ENCODE measurements at places on chromosomes 4 and X.

GRCh38 chr4:79235095-79235494 lies 90.8 kb downstream of the NAA11 start:
- no peak for DNase-seq

DNA sequence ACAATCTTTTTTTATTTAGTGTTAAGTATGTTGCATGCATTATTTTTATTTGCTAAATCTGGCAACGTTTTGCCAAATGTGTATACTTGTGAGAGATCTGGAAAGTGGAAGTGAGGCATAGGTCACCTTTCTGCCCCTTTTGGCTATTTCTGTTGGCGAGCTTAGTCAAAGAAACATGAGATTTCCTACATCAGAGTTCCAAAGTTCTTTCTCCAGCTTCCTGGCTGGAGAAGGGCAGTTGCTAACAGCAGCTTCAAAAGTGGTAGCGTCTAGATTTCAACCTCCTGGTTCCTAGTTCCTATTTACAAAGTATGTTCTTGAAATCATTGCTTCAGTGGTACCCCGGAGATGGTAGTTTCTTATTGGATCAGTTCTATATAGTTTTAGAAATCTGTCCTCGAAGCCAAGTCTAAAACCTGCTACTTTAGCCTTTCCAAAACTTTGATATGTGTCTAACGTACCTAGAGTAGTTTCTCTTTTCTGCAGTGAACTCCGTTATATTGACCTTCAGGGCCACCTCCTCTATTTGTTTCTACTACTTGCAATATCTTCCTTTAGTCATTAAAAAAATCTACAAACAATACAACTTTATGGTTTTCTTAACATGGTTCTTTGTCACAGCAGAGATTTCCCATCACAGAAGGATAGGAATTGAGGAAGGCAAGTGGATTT lies 455.8 kb upstream of the FTHL17 start:
- no peak for DNase-seq

GRCh38 chrX:18203631-18204030 lies 17.1 kb downstream of the BEND2 start:
- no peak for DNase-seq

- DNase-seq: no peak
Observed at GRCh38 chrX:2962381-2962780, 33.2 kb upstream of the ARSD start.

GRCh38 chrX:20712811-20713210 lies 446.1 kb upstream of the RPS6KA3 start:
- no peak for DNase-seq

DNA sequence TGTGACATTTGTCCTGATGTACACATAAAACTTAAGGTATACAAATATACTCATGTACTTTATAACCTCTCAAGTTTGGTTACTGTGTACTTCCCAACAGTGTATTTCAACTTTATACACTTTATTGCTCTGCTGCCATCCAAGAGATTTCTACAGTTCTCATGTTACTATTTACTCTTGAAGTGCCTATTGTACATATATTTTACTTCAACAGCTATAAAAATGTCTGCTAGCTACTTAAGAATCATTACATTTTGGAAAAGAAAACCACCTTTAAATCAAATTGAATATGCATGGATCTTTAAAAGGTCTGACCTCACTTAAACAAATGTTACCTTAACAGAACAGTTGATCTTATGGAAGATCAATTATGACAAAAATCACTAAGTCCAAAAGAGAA lies 1056.4 kb downstream of the ADGRL3 start:
- no peak for DNase-seq

GRCh38 chrX:36898301-36898700 lies 109.9 kb upstream of the FAM47C start:
- no peak for DNase-seq

DNA sequence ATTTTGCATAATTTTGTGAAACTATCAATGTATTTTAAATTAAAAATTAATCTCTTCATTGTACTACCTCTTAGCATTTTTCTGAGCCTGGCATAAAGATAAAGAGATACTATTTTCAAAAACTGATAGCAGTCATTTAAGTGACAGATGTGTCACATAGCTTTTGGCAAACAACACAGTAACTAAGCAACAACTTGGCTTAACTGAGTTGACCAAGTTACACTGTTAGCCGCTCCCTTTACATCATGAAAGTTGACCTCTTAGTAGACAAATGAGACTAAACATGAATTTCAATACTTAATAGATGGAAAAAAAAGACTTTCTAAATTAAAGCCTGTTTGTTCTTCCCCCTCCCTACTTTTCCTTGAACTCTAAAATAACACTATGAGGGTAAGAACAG lies 62.0 kb downstream of the ATP8A1 start:
- DNase-seq: no peak

DNA sequence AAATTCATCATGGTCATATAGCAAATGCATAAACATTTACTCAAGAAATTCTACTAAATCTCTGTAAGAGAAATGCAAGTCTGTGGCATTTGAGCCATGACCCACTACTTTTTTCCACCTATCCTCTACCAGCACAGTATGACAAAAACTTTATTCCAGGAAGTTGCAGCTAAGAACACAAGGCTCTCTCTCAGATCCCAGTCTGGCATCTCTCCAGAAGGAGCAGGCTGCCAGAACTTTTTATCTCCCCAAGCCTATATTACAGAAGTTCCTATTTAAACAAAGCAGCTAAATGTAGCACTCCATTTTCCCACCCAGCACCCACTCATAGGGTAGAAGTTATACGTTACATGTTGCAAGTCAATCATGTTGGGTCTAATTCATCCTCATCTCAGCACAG lies 49.3 kb upstream of the EPGN start:
- DNase-seq: no peak

DNA sequence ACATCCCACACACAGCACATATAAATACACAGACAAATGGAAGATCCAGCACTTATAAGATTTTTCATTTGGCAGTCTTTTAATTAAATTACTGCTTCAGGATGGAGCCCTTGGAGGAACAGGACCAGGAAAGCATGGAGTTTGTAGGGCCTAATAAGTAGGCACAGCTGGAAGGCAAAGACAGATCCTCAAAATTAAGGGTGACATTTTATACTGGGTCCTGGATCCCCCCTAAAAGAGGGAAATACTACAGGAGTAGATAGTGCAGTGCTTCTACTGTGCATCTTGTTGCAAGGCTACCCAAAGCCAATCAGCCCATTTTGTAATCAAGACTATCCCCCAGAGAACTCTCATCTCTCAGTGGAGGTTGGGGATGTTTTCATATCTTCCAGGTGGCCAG lies 1860.7 kb upstream of the PCDH10 start:
- no peak for DNase-seq

DNA sequence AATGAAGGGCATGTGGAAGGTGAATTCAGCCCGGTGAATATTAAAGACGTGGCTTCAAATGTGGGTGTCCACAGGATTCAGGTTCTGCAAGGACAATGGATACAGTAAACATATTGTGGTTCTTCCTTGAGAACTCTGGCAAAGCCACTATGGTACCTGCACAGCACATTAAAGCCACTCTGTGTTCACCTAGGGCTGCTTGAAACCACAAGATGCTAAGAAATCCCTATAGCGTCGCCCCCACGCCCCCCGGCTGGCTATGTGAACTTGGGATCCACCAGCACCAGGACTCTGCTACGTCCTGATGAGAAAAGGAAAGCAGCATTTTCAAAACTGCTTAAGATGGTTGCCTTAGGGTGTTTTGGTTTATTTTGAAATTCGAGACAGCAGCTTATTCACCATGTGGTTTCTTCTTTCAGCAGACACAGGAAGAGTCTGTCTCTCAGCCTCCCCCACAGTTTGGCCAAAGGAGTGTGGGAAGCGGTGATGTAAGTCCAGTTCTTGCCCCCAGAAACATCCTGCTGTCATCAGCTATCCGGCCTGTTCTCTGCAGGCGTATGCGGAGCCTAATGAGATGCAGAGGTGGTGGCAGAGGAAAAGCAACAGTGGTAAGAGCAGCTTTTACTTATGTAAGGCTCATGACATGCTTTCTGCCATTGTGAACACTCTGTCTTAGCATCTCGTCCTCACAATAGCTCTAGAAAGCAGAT lies 111.5 kb downstream of the AFAP1 start:
- peak; percentile 67 for DNase-seq

DNA sequence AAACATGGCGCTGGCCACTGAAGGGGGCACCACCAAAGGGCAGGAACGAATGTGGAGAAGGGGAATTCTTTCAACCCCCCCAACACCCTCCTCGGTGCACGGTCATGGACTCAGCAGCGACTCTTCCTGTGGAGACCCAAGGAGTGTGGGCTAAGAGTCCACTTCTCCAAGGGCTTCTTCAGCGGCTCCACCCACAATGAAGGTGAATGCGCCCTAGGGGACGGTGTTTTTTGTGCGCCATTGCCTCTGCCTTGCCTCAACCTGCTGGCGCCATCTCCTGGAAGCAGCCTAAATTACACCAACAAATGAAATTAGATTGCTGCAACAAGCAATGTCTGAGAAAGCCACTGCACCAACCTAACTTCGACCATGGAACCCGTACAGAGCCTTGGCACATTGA lies 169.2 kb upstream of the MAGEB18 start:
- no peak for DNase-seq

- DNase-seq: no peak
Observed at GRCh38 chrX:125422986-125423385, 103.3 kb downstream of the TEX13C start.

GRCh38 chrX:31232506-31232905 lies 160.7 kb upstream of the FTHL17 start:
- DNase-seq: no peak
